ENCODE measurements at places on chromosomes 12 and 14.

- DNase-seq: no peak
Measured at GRCh38 chr12:43988838-43989560, 153.1 kb downstream of the TMEM117 start.

DNA sequence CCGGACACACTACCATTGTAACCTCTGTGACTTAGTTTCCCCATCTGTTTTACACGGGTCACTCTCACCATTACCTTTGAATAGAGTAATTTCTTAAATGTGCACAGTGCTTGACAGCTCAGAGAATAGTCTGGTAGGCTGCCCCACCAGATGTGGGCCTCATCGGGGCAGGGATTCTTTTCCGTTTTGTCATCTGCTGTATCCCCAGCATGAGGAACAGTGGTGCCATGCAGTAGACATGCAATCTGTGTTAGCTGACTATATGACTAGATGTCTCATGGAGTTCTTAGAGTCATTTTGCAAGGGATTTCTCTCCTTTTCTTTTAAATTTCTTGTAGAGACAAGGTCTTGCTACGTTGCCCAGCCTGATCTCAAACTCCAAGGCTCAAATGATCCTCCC, 44.9 kb upstream of the PLEKHG3 start:
- DNase-seq: no peak

- DNase-seq: no peak
Measured at GRCh38 chr12:66960704-66961690, 282.1 kb upstream of the GRIP1 start.

DNA sequence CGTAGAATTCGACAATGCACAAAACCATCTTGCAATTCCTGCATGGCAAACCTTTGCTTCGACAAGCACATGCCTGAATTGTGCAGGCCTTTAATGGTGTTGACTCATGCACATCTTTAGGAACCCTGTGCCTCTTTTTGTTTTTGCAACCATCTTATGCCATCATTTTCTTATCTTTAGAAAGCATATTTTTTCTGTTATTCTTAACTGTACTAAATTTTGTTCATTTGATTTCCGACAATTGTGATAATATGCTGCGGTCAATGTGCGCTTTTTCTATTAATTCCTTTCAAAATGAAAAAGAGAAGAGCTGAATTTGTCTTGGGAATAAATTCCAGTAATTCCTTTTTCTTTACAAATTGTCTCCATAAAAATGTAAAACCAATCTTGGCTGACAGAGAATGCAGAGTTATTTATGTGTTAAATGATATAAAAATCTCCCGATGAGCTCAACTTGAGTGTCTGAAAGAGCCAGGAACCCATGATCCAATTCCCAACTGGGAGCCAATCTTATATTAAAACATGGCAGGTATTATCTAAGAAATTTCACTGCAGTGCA, 20.1 kb upstream of the CDK17 start:
- DNase-seq: no peak

DNA sequence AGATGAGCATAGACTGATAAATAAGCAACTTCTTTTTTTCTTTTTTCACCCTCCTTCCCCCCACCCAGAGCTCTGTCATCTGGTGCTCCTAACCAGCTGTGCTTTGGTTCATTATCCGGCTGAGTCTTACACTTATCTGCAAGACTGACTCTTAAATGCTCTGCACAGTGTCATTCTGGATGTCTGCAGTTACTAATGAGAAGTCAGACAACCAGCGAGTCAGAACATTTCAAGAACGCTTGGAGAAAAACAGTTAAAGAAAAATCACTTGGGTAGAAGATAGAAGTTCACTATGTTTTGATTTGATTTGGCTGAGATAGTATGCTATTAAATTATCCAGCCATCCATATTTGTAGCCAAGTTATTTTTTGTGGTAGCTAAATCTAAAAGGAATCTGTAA, 328.9 kb upstream of the PRICKLE1 start:
- no peak for DNase-seq

DNA sequence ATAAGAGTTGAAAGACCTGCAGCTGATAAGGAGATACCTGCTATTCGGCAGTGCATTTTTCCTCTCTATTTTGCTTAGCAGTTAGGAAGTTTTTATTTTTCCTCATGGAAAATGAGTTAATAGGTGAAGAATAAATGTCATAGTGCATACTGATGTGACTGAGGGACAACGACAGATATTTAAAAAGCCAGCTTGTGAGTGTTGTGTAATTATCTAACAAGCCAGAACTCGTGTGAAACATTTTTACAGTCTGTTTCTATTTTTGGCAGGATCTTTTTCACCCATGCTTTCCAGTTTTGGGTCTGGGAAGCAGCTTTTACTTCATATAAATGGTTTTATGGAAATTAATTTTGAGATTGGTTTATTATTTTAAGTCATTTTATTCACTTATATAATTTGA, 2.9 kb downstream of the FBXO34 start:
- DNase-seq: no peak

DNA sequence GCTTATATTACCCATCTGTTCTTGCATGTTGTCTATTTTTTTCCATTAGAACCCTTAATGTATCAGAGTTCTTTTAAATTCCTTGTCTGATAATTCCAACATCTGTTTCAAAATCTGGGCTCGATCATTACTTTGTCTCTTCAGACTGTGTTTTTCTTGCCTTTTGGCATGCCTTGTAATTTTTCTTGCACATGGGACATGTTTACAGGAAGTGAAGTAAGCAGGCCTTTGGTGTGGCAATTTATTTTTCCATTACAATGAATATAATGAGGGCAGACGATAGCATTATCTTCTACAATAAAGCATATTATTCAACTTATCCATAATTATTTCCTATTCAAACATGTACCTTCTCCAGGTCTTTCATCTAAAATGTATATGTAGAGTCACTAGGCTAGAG, 48.3 kb downstream of the STXBP6 start:
- DNase-seq: no peak

GRCh38 chr14:103541709-103542604, 13.0 kb downstream of the TRMT61A start:
- no peak for DNase-seq

DNA sequence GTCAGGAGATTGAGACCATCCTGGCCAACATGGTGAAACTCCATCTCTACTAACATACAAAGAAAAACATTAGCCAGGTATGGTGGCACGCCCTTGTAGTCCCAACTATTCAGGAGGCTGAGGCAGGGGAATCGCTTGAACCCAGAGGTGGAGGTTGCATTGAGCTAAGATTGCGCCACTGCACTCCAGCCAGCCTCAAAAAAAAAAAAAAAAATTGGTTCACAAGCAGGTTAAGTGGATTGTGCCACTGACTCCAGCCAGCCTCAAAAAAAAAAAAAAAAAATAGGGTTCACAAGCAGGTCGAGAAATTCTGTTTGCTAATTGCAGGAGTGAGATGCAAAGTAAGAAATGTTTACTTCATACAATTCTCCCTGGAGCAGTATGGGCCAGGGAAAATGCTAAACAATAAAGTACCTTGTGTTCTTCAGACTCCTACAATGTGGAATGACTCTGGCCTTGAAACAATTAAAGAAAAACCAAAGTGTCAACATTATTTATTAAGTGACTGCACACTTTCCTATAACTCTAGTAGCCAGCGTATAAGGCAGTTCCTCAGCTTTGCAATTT, 6.1 kb downstream of the EDDM3B start:
- DNase-seq: no peak

- no peak for DNase-seq
Measured at GRCh38 chr14:90698379-90698869, 117.8 kb downstream of the TTC7B start.
